ENCODE measurements at places on chromosomes 3 and 15. TPM values are rescaled to one million over a fixed set of nuclear protein-coding genes. Genes with fewer than 3 reads are reported as not detected.

SI gene
- not detected for total RNA-seq

CTNNB1 gene
- total RNA-seq, result 164 TPM

KBTBD13 gene
- total RNA-seq, result 5.2 TPM

DIPK2A gene
- 8.4 TPM for total RNA-seq

MKRN2OS gene
- 1.8 TPM for total RNA-seq

SEMA3B gene
- 23.2 TPM for total RNA-seq

CP gene
- 6.2 TPM for total RNA-seq

PCOLCE2 gene
- total RNA-seq, result 74.3 TPM

TRH gene
- total RNA-seq, result not detected

- DNase-seq, result no peak
These were observed 34.6 kb downstream of the CD200R1L start for GRCh38 chr3:112811917-112812660.

DNA sequence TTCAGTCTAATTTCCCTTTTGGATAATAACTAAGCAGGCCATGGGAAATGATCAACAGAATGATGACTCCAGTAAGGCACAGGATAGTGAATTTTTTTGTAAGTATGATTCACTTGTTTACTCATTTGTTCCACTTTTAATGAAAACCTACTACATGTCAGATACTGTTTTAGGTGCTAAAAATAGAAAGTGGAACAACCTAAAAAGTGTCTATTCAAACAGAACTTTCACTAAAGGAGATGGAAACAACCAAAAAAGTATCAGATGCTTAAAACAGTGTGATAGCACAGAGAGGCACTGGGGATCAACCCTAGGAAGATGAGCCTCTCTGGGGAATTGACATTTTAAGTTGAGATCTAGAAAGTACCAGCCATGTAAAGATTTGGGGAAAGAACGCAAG lies 11.1 kb downstream of the RYK start:
- DNase-seq, result no peak

DNA sequence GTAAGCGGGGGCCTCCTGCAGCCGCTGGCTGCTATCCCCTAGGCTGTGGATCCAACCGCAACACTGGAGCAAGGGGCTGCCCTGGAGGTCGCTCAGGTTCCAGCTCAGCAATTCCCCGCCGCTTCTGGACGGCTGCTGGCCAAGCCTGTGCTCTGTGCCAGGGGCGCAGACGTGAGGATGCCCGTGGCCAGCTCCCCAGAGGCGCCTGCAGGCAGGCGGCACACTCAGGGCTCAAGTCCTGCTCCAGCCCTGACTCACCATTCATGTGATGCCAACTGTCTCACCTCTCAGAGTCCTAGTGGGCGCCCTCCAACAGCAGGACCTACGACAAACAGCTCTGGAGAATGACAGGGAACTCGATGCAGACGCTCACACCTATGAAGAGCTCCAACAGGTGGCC lies 31.6 kb downstream of the KLHL25 start:
- DNase-seq, result peak; percentile 67

- no peak for DNase-seq
These were observed 8.7 kb upstream of the CGNL1 start for GRCh38 chr15:57367556-57367955.

DNA sequence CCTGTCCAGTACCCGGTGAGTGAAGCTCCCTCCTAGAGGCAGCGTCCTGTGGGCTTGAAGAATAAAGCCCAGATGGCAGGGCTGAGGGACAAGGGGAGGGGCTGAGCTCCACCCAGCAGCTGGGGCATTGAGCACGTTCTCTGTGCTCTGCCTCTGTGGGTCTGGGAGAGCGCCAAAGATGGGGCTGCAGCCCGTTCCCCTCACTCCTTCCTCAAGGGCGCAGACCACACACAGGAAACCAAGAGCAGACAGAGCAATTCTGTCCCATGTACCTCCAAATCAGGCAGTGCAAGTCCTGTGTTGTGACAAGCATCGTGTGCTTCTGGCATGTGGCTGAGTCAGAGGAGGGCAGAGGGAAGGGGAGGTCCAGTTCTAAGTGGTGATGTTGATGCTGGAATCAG lies 15.7 kb upstream of the KIF23 start:
- no peak for DNase-seq

- DNase-seq, result no peak
These were observed 648.3 kb upstream of the CFAP20DC start for GRCh38 chr3:59698091-59698490.

DNA sequence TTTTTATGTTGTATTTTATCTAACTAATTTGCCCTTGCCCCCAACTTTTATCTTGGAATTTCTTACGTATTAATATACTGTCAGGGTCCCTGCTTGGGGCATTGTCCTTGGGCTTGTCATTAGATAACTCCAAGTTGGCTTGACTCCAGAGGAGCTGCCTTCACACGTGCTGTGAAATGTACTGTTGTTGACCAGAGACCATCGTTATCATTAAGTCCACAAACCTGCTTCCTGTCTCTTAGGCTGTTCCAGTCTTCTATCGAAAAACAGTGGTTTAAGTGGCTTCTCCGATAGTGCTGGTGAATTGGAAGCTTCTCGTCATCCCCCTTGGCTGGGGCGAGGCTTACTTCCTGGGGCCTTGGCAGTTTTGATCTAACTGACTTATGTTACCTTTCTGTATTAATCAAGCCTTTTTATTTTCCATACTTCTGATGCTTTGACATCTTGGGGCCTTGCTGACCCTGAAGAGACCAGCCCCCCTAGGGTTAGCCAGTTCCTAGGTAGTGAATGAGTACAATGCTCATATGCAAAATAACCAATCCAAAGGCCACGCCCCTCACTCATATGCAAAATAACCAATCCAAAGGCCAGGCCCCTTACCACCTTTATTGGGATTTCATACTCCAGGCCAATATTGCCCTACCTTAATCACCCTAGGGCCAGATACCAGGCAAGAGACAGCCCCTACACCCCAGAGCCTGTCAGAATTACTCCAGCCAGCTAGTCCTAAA lies 164.5 kb downstream of the IGF1R start:
- DNase-seq, result no peak

DNA sequence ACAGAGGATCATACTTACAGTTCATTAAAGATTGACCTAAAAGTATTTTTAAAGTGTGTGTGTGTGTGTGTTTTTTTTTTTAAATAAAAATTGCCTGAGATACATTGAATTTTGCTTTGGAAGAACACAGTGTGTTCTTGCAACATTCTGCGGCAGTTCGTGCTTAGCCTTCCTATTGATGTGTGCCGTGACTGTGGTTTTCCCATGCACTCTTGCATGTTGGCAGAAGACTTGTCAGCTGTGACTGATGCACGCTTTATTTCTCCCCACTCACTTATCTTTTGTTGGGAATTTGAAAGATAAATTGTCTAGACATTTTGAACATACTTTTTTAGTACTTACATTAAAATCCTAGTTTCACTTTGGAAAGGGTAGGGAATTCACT lies 136.3 kb upstream of the LRRFIP2 start:
- DNase-seq, result no peak

DNA sequence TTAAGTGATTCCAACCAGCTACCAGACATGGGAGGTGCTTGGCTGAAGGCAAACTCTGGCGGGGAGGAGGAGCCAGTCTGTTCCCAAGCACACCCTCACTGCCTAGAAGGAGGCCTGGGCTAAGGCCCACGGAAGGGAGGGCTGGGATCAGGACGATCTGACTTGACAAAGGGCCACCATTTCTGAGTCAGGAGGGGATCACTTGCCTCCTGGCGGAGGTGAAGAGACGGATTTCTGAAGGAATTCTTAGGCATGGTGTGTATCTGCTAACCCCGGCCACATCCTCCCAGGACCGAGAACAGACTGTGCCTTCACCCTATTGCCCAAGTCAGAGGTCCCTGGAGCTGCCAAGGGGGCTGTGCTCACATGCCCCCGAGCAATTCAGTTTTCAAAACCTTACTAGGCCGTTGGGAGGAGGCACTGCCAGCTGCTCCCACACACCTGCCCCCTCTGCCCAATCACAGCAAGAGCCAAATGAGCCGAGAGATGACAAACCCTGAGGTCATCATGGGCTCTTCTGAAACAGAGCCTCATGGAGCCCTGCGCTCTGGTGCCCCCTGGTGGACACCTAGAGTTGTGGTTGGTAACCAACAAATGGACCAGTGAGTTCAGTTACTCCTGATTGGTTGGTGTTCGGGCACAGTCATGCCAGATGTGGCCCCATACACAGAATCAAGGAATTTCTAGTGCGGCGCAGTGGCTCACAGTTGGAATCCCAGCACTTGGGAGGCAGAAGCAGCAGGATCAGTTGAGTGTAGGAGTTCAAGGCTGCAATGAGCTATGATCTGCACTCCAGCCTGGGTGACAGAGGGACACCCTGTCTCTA lies 6.5 kb upstream of the TNK2 start:
- peak; percentile 92 for DNase-seq

DNA sequence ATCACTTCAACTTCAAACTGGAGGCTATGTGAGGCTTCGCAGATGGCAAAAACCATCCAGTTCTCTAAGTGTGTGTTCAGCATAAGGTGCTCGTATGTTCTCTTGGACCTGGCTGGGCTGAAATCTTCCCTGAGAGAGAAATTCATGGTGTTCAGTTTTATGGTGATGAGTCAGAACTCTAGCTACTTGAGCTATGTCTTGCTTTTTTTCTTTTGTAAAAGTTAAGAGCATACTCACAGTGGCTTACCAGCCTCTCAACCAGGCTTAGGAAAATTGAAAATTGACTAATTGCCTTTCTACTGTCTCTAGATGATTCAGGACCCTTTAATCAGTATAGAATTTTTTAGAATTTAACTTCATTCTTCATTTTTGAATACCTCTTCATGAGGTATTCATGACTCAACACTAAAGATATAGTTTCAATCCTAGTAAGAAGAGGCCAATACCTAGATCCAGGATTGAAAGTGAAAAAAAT lies 617.5 kb downstream of the TBL1XR1 start:
- no peak for DNase-seq

GRCh38 chr15:42879443-42879842 lies 41.1 kb downstream of the TTBK2 start:
- DNase-seq, result no peak
